ENCODE measurements at places on chromosomes 2 and 18.

DNA sequence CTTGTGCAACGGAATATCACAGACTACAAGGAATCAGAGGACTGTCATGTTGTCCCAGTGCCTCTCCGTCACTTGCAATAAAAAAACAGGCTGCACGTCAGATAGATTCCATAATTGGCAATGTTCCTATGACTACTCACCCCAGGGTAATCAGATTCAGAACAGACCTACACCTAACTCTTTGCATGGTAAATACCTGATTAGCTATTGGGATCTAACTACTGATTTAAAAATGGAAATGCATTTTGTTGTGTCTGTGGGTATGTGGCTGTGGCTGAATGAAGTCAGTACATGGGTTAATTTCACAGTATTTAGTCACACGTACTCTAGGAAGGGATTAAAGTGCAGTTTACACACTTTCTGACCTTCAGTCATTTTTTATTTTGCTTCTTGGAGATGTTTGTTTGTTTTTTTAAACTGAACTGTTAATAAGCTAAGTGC is 91.7 kb downstream of the SCN3A start:
- DNase-seq, result no peak

- peak; percentile 57 for DNase-seq
Measured at GRCh38 chr2:236988690-236989624, 96.7 kb upstream of the COPS8 start.

DNA sequence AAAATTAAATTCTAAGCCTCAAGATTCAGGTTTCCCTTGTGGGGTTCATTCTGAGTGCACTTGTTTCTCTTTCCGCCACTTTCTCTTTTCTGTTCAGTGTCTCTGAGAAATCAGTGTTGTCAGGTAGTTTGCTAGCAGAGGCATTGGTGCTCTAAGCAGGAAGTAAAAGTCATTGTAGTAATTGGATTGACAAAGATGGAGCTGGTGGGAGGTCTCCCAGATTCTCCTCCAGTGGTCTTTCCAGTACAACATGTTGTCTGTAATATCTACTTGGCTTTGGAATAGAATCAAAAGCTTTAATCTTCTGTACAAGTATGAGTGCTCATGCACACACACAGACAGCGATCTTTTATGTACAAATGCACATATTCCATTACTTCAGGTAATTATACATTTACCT is 135.6 kb downstream of the KLHL14 start:
- DNase-seq, result no peak

GRCh38 chr18:52339891-52340371 is at the start of gene DCC:
DCC (plus strand) TSS chr18:52340197; CDS start chr18:52340788, 591 bp downstream.
- no peak for DNase-seq

DNA sequence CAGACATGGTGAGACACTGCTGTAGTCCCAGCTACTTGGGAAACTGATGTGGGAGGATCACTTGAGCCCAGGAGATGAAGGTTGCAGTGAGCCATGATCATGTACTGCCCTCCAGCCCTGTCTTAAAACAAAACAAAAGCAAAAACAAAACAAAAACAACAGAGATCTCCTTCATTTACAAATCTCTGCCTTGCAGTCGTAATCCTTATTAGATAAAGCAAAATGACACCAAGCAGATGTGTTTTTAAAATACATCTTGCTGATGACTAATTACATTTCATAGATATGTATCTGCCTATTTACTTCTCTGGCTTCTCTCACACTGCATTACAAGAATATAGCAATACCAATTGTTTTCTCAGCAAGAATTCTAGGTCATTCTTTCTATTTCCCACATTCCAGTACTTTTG is 22.8 kb downstream of the NFE2L2 start:
- peak; percentile 64 for DNase-seq

DNA sequence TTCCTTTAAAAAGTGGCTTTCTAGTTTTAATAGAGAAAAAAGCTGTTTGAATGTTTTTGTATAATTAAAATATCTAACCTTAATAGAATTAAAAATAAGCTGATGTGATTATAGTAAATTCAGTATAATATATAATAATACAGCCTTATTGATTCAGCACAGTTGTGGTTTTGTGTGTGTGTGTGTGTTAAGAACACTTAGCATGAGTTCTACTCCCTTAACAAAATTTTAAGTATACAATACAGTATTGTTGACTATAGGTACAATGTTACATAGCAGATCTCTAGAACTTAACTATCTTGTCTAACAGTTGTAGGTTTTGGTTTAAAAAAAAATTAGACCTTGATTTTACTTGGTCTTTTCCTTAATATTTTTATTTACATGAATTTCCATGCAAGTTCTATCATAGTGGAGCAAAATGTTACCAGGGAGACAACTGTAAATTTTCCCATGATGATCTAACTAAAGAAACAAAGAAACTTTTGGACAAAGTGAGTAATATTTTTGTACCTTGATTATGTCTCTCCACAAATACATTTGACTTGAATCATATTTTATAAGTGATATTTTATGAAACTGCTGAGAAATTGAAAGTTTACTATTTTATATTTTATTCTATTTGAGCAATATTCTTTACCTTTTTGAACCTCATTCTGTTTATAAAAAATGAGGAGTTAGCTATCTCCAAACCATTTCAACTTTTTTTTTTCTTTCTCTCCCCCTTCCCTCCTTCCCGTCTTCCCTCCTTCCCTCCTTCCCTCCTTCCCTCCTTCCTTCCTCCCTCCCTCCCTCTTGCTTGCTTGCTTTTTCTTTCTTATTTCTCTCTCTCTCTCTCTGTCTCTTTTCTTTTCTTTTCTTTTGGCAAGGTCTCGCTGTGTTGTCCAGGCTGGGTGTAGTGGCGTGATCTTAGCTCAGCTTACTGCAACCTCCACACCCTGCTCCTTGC is 46.3 kb downstream of the ZC3H6 start:
- no peak for DNase-seq

- no peak for DNase-seq
Measured at GRCh38 chr2:8629402-8629801, 52.5 kb upstream of the ID2 start.

GRCh38 chr18:79809482-79810192 is 11.9 kb downstream of the KCNG2 start:
- no peak for DNase-seq

GRCh38 chr2:61218817-61219170 is 56.8 kb downstream of the C2orf74 start:
- no peak for DNase-seq

- DNase-seq, result no peak
Measured at GRCh38 chr2:45330108-45330507, 281.0 kb downstream of the SRBD1 start.

- no peak for DNase-seq
Measured at GRCh38 chr2:220167956-220168355, 540.5 kb downstream of the SLC4A3 start.

All from suppressor macrophage treated with lipopolysaccharide for 4 hours (primary cell).